ENCODE measurements at places on chromosomes 1 and 21.

DNA sequence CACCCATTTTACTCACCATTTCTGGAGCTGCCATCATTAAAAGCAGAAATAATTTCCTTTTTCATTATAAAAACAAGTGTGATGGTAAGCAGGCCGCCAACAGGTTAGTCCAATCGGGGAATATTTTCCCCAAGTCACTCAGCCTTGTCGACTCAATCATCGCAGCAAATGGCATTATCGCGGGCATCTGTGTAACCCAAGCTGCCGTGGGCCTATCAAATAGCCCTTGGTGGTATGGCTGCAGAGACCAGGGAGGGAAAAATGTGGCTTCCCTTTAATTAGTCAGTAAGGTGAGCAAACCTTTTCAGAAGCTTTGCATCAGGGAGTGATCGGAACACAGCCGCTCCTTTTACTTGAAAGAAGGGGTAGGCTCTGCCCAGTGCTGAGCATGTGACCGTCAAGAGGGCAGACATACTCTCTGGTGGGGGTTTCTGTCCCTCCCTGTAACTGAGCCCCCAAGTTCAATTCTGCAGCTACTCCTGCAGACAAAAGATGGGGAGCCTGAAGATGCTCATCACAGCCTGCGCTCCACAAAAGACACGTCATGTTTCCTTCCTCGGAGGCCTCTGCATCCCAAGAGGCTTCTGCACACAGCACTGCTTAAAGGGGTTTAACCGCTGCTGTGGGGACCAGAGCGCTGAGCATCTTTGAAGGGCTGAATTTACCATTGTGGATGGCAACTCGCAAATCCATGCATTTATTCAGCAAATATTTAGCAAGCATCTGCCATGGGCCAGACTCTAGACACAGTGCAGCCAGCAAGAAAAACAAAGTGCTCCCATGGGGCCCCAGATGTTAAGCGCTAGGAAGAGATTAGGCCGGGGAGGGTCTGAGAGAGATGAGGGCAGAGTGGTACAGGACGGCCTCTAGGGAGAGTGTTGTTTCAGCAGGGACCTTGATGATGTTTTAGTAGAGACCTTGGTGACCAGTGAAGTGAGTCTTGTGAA, 1.2 kb upstream of the TMPRSS3 start:
- no peak for DNase-seq

DNA sequence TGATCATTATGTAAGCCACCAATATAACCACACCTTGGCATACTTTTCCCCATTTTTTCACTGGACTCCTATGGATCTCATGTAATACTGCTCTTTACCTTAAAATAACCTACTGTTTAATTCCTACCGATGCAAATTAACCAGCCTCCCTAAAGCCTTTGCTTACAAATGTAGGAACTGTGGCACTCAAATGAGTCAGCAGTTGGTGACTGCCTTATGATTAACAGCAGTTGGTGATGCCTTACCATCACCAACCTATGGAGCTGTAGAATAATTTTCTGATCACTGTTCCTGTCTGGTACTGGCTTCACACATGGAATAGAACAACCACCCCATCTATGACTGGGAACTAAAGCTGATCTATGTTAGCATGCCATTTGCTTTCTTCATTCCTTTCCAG, 7.8 kb upstream of the NUDT17 start:
- no peak for DNase-seq

DNA sequence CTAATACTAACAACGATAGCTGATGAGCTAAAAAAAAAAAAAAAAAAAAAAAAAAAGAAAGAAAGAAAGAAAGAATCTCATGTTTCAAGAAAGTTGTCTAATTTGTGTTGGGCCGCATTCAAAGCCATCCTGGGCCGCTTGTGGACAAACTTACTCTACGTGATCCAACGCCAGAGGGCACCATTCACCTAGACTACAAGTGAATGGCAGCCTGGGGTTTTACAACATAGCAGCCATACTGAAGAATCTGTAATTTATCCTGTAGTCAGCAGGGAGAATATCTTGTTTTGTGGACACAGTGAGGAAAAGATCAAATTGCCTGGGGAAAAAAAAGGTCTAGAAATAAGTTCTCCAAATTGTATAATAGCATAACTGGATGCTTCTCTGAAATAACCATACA, 47.0 kb downstream of the CYP2J2 start:
- peak; percentile 65 for DNase-seq

- peak; percentile 50 for DNase-seq
Observed at GRCh38 chr1:34742667-34743270, 12.1 kb upstream of the GJB5 start.
